ENCODE measurements at places on chromosomes 2 and 18. TPM values are rescaled to one million over a fixed set of nuclear protein-coding genes. Genes with fewer than 3 reads are reported as not detected.

CDH20 gene
- total RNA-seq: not detected

CPS1 gene
- 0.96 TPM for total RNA-seq

PLB1 gene
- 0.67 TPM for total RNA-seq

AOX1 gene
- total RNA-seq: 0.20 TPM

ZNF521 gene
- total RNA-seq: not detected

ALPP gene
- not detected for total RNA-seq

TCF23 gene
- not detected for total RNA-seq

MATN3 gene
- total RNA-seq: not detected

CNGA3 gene
- not detected for total RNA-seq
